Activated CD8-positive, alpha-beta T cell treated with anti-CD3 and anti-CD28 coated beads for 36 hours (primary cell): ENCODE measurements at places on chromosomes 5 and 9.

DNA sequence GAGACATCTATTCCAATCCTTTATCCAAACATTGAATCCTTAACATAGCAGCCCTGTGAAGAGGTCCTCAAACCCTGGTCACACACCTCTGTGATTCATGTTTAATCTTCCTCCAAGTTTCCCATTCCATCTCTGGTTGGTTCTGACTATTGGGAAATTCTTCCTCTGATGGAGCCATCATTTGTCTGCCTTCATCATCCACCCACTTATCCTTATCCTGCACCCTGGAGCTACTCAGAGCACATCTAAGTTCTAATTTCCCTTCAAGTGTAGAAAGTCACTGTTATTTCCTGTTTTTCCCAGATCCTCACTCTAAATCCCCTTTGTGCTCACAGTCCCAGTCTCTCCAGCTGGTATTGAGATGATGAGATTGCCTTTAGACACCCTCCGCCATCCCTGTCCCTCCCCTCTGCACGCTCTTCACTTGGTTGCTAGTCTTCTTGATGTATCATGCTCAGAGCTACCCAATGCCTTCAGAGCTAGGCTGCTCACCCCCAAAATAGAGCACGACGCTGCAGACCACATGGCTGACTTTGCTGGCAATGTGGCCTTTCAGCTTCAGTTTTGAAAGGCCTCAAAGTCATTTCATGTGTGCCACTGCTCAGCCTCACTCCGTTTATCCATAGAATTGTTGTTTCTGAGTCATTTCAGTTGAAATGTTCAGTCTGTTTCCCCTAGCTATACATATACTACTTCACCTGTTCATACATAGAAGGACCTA, 154.3 kb downstream of the PALM2AKAP2 start:
- DNase-seq = peak; percentile 46

DNA sequence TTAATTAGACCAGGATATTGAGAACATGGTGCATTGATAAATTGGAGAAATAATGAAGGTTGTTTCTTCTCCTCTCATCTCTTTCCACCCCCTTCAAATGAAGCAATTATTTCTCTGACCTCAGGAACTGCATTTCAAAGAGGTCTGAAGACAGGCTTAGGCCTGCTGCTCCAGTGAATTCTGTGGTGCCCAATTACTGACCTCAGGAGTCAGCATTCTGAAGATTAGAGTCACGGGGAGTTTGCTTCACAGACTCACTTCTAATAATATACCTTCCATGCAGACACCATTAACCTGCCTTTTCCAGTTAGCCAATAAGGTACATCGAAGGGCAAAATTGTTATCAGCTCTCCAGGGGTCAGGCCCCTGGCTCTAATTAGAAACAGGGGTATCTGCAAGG, 270.9 kb downstream of the GAS1 start:
- DNase-seq = no peak

GRCh38 chr9:93896496-93897033, 58.6 kb downstream of the BARX1 start:
- no peak for DNase-seq

GRCh38 chr9:135248111-135248510, 160.6 kb downstream of the OLFM1 start:
- no peak for DNase-seq

DNA sequence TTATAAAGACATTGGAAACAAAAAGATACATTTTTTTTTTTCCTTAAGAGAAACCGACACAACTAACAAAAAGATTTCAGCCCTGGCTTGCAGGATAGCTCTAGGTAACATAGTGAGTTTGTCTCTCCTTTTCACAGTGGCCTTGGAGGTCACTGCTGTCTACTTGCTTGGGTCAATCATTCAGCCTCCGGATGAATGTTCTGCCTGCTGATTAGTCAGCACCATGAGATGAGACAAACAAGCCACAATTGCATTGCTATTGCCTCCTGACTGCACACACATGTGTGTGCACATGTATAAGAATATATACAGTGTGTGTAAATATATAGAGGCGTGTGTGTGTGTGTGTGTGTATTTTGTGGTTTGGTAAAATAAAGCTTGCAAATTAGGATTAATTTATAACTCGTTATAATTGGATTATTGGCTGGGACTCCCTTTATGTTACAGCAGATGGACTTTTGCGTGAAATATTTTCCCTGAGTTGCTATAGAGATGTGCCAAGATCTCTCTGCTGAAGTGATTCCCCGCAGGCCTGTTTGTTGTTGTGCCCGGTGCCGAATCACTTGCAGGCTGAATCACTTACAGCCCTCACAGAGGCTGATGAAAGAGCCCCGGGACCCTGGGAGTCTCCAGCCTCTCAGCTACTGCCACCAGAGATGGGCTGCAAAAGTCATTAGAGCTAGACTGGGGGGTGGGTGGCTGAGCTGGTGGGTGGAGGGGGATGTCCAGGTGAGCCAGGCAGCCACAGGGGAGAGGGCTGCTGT, 161.2 kb downstream of the FGF18 start:
- DNase-seq = no peak

DNA sequence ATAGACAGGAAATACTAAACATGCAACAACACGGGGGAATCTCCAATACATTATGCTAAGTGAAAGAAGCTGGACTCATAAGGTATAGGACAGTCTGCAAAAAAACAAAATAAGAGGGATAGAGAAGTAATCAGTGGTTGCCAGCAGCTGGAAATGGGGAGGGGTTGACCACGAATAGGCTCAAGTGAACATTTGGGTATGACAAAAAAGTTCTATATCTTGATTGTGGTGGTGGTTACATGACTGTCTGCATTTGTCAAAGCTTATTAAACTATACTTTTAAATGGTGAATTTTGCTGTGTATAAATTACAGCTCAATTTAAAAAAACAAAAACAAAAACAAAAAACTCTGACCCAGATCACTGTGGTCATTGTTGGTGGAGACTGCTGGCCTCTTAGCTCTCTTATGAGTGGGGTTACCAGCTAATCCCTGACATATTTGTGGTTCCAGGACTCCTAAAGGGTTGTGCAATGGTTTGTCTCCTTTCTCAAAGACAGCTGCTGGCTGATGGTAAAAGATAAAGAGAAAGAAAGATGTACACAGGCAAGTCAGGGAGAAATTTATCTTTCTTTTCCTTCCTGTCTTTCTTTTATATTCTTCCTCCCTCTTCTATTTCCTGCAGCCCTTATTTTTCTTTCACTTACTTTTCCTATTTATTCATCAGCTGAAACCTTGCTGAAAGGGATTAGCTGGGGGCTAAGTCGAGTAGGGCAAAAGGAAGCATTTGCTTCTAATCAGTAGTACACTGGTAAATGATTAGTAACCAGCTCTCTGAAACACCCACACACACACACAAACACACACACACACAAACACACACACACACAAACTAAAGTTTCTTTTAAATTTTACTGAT, 42.6 kb upstream of the APC start:
- no peak for DNase-seq
